ENCODE measurements at places on chromosomes 6 and 20. TPM values are rescaled to one million over a fixed set of nuclear protein-coding genes. Genes with fewer than 3 reads are reported as not detected.

DNA sequence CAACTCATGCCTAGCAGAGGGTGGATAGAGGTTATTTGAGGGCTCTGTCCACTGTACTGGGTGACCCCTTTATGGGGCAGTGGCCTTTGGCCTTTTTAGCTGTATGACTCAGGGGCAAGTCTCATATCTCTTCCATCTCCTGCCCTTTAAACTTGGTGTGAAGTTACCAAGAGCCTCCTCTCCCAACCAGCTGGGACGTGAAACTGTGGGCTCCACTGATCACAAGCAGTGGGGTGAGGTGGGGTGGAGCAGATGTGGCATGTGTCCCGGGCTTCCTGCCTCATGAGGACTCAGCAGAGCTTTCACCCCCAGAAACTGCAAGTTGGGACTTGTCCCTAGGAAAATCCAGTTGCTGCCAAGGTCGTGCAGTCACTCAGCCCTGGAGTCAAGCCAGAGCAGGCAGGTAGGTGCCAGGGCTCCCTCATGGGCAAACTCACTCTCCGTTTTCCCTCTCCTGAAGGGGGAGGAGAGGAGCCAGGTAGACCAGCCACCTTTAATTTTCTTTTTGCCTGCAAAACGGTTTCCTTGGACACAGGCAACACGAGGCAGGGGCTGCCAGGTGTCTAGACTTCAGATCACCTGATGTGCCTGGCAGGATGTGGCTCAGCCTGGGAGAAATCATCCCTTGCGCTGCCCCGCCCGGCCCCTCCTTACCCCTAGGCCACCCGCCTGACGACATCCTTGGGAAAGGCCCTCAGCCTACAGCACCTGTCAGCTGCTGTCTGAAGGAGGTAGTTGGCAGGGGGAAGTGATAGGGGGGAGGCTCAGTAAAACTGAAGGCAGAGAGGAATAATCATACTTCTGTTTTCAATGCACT is 4.0 kb downstream of the CDKN1A start:
- DNase-seq: no peak

Gene C20orf141
- not detected for total RNA-seq

- DNase-seq: no peak
Observed at GRCh38 chr6:107264357-107264840, 149.1 kb upstream of the BEND3 start.

DNA sequence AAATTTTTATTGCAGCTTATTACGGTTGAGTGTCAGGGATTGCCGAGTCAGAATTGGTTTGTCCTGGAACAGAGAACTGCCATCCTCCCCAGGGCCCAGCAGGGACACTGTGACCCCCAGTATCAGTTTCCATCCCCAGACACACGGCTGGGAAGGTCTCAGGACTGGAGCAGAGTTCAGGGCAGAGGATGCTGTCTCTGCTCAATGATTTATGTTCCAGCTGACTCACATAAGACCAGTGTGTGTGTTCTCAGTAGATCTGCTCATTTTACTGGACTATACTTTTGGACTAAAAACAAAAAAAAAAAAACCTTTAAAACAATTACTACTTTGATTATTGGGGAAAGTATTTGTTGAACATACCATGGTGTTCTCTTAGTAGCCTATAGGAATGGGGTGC is 44.2 kb downstream of the FNDC1 start:
- DNase-seq: no peak

- no peak for DNase-seq
Observed at GRCh38 chr20:57493091-57493615, 31.8 kb downstream of the CTCFL start.

DNA sequence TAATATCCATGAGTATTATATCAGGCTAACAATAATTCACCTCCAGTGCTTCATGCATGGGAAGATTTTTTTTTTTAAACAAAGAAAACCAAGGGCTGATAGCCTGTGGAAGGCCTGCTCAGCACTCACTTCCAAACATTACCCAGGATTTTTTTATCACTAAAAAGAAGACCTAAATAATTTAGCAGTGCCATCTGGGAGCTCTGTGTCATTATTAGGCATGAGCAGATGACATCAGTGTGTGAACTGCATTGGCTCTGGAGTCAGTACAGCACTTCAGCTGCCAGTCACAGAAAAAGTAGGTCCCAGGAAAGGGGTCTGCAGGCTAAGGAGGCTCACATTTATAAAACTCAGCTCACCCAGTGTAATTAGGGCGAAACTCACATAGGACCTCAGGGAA is 94.8 kb downstream of the COL21A1 start:
- DNase-seq: no peak

Gene TGM3
- 0.10 TPM for total RNA-seq

Gene PPP1R16B
- not detected for total RNA-seq

DNA sequence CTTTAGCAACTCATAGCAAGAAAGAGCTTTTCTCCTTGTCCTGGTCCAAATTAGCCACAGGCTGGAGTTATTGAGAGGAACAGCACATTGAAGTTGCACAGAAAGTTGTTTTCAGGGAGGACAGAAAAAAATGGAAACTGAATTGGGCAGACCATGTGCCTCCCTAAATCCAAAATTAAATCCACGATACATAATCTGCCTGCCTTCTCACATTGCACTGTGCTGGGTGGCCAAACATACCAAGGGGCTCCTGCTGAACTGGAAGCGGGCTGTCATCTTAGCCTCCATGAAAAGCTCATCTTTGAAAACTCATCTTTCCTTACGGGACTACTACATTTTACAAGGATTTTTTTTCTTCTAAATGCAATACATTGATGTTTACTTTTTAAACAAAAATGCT is 59.9 kb downstream of the TNFAIP3 start:
- DNase-seq: no peak

Measured in NCI-H460 (cell line).